Activated CD8-positive, alpha-beta memory T cell treated with anti-CD3 and anti-CD28 coated beads, Interleukin-2, amount 10 ng/mL, durations not matched to agents 7 days and 5 days (primary cell): ENCODE measurements at places on chromosomes 11 and 22. TPM values are rescaled to one million over a fixed set of nuclear protein-coding genes. Genes with fewer than 3 reads are reported as not detected.
A peak's percentile ranks its signal among the peaks of the same experiment; 100 is the strongest.

TMEM25 gene
- total RNA-seq, result 8.6 TPM

CREBZF gene
- total RNA-seq, result 72.3 TPM

SESN3 gene
- total RNA-seq, result 24.3 TPM

UPK2 gene
- not detected for total RNA-seq

FAM181B gene
- total RNA-seq, result not detected

FOLR2 gene
- total RNA-seq, result not detected

SNX32 gene
- total RNA-seq, result 1.7 TPM

ZNF214 gene
- total RNA-seq, result not detected

OR8G1 gene
- not detected for total RNA-seq

GRCh38 chr22:37518509-37519267 lies 527 bp downstream of the CARD10 start:
- peak overlapping the region; percentile 51 for H3K4me3 ChIP-seq
- no peaks in the 10 kb centered on the region for H3K36me3 ChIP-seq
- H3K27ac ChIP-seq, result no peak overlapping the region
- DNase-seq, result no peak

GRCh38 chr11:78256962-78257361 lies 68.2 kb downstream of the USP35 start:
- H3K4me3 ChIP-seq, result no peak overlapping the region
- no peaks in the 10 kb centered on the region for H3K27me3 ChIP-seq
- no peak overlapping the region for H3K27ac ChIP-seq
- H3K36me3 ChIP-seq, result peaks cover 8% of the 10 kb centered on the region

- peak; percentile 89 for DNase-seq
- no peak overlapping the region for H3K27ac ChIP-seq
- peaks cover 50% of the 10 kb centered on the region for H3K36me3 ChIP-seq
- H3K27me3 ChIP-seq, result no peaks in the 10 kb centered on the region
Observed at GRCh38 chr11:6606471-6607189, 3.1 kb downstream of the ILK start.

DNA sequence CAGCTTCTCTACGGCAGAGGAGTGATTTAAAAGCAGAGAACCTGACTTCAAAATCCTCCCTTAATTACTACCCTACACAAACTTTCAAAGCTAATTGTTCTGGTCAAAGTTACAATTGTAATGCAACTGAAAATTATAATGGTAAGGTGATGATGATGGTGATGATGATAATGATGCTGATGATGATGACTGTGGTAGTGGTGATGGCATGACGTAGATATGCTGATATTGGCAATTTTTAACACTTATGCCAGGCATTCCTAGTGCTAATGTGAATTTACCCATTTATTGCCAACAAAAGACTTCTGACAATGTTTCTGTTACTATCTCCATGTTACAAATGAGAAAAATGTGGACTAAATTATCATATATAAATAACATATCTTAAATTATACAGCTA lies 1831.1 kb downstream of the LRRC4C start:
- H3K4me3 ChIP-seq, result no peak overlapping the region
- H3K4me1 ChIP-seq, result no peaks in the 10 kb centered on the region
- no peak overlapping the region for H3K27ac ChIP-seq
- DNase-seq, result no peak
- no peaks in the 10 kb centered on the region for H3K27me3 ChIP-seq
- no peaks in the 10 kb centered on the region for H3K36me3 ChIP-seq

DNA sequence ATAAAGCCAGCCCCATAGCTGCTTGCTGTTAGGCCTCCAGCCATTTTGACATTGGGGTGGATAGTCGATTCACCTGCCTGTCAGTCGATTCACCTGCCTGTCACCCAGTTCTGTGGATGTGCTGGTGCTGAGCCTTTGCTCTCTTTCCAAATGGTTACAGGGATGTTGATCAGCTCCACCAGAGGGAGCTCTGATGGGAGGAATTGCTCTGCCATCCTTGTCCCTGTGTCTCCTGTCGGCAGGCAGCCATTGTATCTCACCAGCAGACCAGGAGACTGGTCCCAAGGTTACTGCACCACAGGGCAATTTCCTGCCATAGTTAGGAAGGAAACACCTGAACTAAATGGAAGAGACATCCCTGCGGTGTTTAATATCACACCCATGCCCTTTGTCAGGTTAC lies 6.1 kb downstream of the MPEG1 start:
- peaks cover 8% of the 10 kb centered on the region for H3K4me1 ChIP-seq
- H3K4me3 ChIP-seq, result no peak overlapping the region
- H3K36me3 ChIP-seq, result no peaks in the 10 kb centered on the region
- no peak for DNase-seq
- peaks cover 31% of the 10 kb centered on the region for H3K27me3 ChIP-seq

DNA sequence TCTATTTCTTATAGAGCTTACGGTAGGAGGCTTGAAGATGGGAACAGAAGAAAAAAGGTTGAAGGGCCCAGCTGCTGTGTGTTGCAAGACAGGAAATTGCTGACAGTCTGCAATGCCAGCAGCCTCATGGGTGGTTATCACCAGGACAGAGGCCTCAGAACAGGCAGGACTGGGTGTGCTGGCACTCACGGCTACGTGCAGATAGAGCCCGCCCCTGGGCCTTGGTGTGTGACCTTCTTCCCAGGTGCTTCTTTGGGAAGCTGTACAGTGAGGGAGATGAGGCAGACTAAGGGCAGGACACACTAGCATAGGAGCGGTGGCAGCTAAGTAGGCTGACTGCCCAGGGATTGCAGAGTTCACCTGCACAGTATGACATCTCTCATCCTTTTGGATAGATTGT lies 12.6 kb downstream of the PRAME start:
- no peak overlapping the region for H3K4me3 ChIP-seq
- DNase-seq, result no peak
- no peaks in the 10 kb centered on the region for H3K4me1 ChIP-seq
- peaks cover 14% of the 10 kb centered on the region for H3K27me3 ChIP-seq

DNA sequence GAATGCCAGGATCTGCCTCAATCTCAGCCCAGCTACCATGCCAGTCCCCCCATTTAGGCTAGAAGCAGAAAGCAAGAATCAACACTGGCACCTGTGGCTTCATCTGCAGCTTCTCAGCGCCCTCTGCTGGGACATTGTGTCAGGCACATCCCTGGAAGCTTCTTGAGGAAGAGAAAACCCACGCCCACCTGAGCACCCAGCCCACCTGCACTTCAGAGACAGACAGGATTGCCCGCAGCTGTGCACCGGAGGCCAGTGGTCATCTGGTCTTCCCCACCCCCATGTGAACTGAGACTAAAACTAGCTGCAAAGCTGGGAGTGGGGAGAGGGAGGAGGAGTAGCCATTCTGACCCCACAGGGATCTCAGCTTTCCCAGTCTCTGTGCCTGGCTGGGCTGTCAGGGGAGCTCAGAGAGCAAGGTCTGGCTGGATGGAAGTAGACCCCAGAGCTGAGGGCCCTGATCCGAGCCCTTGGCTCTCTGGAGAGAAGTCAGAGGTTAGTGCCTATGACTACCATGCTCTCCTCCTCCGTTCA lies 66.8 kb downstream of the FEZ1 start:
- no peaks in the 10 kb centered on the region for H3K36me3 ChIP-seq
- H3K4me3 ChIP-seq, result no peak overlapping the region
- H3K4me1 ChIP-seq, result no peaks in the 10 kb centered on the region
- H3K27me3 ChIP-seq, result peaks cover 8% of the 10 kb centered on the region
- peak; percentile 68 for DNase-seq
- H3K27ac ChIP-seq, result no peak overlapping the region

DNA sequence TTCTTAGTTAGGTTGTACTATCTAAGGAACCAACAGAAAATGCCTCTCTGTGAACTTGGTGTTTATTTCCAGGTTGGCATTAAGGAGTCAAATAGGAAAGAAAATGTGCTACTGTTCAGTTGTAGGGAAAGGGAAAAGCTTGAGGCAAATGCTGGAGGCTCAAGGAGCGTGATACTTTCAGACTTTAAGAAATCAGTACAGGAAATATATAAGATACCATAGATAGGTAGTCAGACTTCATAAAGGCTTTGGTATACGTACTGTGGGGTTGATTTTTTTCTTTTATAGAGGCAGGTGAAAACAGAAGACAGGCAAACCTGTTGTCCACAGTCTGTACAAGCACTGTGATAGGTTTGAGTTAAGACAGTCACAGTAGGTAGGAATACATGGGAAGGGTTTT lies 30.8 kb downstream of the EP300 start:
- peaks cover 33% of the 10 kb centered on the region for H3K36me3 ChIP-seq
- peaks cover 12% of the 10 kb centered on the region for H3K4me1 ChIP-seq
- no peak overlapping the region for H3K27ac ChIP-seq
- no peak overlapping the region for H3K4me3 ChIP-seq

DNA sequence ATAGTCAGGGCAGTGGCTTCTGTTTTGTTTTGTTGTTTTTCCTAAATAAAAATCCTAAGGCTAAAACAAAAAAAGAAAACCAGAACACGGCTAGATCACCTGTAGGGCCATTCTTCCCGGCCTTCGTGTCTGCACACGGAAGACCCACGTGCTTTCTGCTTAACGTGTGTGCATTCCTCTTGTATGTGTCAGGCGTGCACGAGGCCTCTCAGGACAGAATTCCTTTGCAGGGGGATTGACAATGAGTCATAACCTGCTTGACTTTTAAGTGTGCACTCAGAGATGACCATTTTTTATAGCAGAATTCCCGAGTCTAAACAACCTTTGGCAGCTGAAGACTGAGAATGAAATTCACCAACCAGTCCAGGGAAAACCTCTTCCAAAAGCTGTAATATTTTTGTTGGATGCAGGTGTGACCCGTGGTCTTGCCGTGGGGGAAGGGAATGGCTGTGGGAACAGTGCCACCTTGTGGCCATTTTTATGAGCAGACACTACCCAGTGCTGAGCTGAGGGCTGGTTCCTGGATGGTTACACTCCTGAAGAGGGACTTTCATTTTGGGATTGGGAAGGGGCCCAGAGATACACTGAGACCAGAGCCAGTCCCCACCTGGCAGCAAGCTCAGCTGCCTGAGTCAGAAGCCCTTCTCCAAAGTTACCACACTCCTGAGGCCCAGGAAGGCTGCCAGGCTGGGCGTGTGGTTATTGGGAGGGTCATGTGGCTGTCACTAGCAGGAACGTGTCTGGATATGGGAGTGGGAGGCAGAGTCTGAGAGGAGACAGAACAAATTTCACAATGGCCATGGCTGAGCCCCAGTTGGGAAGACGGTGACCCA lies 35.7 kb upstream of the DKK3 start:
- H3K27ac ChIP-seq, result no peak overlapping the region
- H3K4me1 ChIP-seq, result peaks cover 11% of the 10 kb centered on the region
- no peak overlapping the region for H3K4me3 ChIP-seq
- peak; percentile 75 for DNase-seq
- H3K27me3 ChIP-seq, result peaks cover 17% of the 10 kb centered on the region
- H3K36me3 ChIP-seq, result no peaks in the 10 kb centered on the region

DNA sequence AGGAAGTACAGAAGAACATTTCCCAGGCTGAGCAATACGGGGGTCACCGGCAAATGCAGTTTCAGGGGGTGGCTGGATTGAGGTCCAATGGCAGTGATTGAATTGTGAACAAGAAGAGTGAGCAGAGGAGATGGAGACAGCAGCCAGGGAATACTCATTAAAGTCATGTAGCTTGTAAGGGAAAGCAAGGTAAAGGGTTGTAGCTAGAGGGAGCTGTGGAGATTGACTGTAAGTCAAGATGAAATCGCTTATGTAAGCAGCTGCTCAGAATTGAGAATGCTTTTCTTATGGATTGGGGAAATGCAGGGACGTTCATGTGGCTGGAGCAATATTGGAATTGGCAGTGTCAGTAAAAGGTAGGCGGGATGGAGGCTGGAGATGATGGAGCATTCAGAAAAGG lies 111.4 kb upstream of the TBCEL start:
- peaks cover 19% of the 10 kb centered on the region for H3K27me3 ChIP-seq
- no peak for DNase-seq
- H3K4me1 ChIP-seq, result no peaks in the 10 kb centered on the region
- no peaks in the 10 kb centered on the region for H3K36me3 ChIP-seq

GRCh38 chr22:34068001-34068400 lies 147.7 kb upstream of the LARGE1 start:
- H3K4me3 ChIP-seq, result no peak overlapping the region
- no peak for DNase-seq

DNA sequence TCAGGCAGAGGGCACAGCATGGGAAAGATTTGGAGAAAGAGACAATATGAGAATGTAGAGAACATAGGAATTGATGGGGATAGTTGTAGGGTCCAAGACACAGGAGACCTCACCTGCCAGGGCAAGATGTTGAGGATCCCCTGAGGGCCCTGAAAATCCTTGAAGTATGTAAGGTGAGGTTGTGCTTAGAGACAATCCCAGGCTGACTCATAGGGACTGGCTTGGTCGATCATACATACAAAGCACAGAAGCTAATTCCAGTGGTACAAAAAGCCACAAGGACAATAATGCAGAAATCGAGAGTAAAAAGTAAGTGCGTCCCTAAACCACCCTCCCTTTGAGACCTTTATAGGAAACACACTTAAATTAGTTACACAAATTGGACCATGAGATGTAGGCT lies 468.2 kb downstream of the MIAT start:
- no peaks in the 10 kb centered on the region for H3K4me1 ChIP-seq
- H3K4me3 ChIP-seq, result no peak overlapping the region
- no peaks in the 10 kb centered on the region for H3K36me3 ChIP-seq

DNA sequence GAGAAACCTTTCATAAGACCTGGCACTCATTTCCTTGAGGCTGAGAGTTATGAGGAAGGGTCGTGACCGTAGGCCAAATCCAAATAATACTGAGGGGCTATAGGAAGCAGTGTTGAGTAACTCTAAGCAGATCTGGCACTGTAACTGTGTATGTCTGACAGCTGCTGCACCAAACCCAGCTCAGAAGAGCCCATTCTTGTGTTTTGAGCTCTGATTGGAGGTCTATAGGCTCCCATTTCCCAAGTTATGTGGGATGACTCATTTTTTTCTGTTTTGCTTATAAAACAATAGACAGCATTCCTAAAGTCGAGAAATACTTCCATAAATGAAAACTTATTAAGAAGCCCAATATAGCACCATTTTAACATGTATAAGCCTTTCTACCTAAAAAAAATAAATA lies 645.8 kb downstream of the DLG2 start:
- no peaks in the 10 kb centered on the region for H3K36me3 ChIP-seq
- no peak for DNase-seq
- no peak overlapping the region for H3K27ac ChIP-seq
- no peaks in the 10 kb centered on the region for H3K27me3 ChIP-seq
- H3K4me3 ChIP-seq, result no peak overlapping the region
- H3K4me1 ChIP-seq, result no peaks in the 10 kb centered on the region

DNA sequence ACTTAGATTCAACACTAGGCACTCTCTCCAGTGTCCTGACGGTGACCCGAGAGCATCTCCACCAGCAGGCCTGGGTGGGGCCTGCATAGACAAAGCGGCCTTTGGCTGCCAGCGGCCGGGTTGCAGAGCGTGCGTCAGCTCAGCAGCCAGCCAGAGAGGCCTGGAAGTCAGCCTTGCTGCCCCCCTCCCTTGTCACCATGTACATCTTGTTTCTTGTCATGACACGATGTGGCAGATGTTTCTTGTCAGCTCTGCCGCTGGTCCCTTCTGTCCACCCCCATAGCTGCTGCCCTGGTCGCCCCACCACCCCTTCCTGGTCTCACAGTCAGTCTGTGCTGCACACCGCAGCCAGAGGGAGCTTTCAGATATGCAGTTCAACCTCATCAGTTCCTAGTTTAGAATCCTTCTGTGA lies 33.1 kb upstream of the CBX7 start:
- H3K4me1 ChIP-seq, result no peaks in the 10 kb centered on the region
- DNase-seq, result no peak
- peaks cover 20% of the 10 kb centered on the region for H3K27me3 ChIP-seq
- no peak overlapping the region for H3K4me3 ChIP-seq
